ENCODE measurements at places on chromosomes 6 and 20.

DNA sequence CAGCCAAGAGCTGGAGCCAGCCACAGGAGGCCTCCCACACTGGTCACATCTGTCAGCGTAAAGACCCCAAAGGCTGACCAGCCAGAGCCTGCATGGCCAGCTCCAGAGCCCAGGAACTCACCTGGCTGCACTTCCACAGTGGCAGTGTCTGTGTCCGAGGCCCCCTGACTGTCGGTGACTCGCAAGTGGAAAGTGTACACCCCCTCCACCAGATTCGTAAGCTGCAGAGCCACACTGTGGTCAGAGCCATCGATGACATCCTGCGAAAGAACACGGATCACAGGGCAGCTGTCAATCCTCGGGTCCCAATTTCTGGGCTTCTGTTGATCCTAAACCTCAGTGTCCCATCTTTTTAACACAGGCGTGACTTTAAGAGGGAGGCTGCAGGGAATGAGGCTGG lies 69.3 kb downstream of the ALDH5A1 start:
- no peak for DNase-seq

- DNase-seq: peak; percentile 36
These were observed 133.9 kb upstream of the NEDD9 start for GRCh38 chr6:11366183-11366933.

DNA sequence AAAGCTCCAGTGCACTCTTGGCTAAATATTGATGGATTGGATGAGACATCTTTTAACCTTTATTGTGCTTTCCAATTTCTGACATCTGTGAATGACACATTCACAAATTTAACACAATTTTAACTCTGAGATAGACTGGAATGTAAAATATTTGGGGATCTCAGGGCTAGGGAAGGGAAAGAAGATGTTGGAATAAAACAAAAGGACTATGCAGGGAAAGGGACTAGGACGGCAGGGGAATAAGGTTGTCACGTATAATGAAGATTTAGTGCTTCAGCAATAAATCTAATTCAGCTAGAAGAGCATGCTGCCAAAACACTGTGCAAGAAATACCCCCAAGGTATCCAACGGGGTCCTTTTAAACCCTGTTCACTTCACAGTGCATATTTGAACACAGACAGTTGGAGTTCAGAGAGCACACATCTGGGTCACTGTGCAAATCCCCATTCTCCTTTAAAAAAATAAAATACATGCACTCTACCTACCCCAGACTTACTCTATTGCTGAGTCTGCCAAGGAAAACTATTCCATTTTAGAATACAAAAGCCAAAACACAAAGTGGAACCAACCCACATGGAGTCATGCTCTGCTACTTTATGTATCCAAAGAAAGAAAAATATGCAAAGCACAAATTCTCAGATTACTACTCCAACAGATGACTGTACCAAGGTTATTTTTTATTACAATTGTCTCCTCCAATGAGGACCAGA lies 151.0 kb upstream of the RSPO3 start:
- no peak for DNase-seq

DNA sequence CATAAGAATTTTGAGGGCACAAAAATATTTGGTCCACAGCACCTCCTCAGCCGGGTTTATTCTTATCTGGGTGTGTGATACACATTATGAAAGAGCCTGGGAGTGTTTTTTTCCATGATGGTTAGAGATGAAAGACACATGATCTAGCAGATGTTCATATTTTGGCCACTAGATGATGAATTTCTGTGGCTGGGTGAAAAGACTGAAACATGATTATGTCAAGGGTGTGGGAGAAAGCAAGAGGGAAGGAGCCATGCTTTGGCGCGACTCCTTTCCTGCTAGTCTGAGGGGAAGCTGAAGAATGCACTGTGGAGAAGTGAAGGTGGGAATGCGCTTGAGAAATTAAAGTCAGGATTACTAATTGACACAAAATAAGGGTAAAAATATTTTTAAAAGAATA lies 102.3 kb downstream of the SH3BGRL2 start:
- no peak for DNase-seq

- no peak for DNase-seq
These were observed 60.1 kb upstream of the PRSS16 start for GRCh38 chr6:27187231-27188060.

DNA sequence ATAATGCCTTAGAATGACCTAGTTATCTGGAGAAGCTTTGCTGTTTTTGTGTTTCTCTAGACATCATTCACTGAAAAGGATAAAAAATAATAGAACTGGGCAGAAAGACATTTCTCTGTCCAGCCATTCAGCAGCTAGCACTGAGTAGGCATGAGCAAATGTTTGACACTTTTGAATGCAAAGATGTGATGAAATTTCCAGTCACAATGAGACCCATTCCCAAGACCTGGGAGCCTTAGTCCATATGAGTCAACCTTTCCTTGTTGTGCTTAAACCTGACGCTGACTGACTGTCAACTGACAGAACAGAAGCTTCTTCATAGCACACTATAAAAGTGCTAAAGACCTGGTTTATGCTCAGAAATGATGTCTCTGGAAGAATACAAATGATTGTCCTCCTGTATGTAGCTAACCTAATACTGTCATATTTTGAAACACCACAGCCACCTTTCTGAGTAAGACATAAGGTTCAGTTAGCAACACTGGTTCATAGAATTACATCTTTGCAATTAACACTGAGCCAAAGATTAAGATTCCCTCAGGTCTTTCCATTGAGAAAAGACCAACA lies 17.1 kb downstream of the RALGAPA2 start:
- DNase-seq: no peak

DNA sequence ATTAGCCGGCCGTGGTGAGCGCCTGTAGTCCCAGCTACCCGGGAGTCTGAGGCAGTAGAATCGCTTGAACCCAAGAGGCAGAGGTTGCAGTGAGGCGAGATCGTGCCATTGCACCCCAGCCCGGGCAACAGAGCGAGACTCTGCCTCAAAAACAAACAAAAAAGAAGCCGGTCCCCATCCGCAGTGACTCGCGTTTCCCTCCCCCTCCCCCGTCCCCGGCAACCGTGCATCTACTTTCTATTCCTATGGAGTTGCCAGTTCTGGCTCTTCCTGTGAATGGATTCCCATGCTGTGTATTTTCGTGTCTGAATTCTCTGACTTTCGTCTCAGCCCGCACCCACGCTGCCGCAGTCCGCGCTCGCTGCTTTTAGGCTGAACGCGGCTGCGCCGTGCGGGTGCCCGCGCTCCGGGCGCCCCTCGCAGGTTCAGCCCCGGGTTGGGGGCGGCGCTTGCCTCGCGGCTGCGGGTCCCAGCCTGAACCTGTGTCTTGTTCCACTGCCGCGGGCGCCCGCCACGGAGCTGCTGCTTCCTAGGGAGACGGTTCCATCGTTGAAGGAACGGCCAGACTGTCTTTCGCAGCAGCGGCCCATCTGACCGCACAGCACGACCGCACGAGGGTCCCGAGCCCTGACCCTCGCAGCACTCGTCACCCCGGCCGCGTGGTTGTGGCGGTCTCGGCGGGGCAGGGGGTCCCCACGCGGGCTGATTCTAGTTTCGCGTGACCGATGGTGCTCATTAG lies 1.1 kb upstream of the MRGBP start:
- DNase-seq: no peak

- peak; percentile 54 for DNase-seq
These were observed at the start of gene ME1 for GRCh38 chr6:83430611-83431544. TSS of gene ME1 (minus strand) at chr6:83431051. CDS start at chr6:83430954, 97 bp downstream.

- no peak for DNase-seq
These were observed 139.2 kb upstream of the SASH1 start for GRCh38 chr6:148203281-148203925.

- DNase-seq: no peak
These were observed 114.5 kb upstream of the SOX4 start for GRCh38 chr6:21478883-21479539.

DNA sequence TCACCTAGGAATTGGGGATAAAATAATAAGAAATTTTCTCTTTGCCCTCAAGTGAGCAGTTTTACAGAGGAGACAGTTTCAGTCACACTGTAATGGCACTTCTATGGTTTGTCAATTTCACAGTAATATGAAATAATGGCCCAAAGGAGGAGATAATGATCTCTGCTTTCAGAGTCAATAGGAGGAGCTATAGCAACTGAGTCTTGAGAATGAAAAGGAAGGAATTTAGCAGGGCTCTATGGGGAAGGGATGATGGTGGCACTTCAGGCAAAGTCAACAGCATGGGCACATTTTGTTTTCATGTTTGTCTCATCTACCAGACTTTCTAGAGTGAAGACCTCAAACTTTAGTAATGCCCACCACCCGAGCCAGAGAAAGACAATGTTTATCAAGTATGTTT lies 138.3 kb upstream of the HMGN3 start:
- no peak for DNase-seq

DNA sequence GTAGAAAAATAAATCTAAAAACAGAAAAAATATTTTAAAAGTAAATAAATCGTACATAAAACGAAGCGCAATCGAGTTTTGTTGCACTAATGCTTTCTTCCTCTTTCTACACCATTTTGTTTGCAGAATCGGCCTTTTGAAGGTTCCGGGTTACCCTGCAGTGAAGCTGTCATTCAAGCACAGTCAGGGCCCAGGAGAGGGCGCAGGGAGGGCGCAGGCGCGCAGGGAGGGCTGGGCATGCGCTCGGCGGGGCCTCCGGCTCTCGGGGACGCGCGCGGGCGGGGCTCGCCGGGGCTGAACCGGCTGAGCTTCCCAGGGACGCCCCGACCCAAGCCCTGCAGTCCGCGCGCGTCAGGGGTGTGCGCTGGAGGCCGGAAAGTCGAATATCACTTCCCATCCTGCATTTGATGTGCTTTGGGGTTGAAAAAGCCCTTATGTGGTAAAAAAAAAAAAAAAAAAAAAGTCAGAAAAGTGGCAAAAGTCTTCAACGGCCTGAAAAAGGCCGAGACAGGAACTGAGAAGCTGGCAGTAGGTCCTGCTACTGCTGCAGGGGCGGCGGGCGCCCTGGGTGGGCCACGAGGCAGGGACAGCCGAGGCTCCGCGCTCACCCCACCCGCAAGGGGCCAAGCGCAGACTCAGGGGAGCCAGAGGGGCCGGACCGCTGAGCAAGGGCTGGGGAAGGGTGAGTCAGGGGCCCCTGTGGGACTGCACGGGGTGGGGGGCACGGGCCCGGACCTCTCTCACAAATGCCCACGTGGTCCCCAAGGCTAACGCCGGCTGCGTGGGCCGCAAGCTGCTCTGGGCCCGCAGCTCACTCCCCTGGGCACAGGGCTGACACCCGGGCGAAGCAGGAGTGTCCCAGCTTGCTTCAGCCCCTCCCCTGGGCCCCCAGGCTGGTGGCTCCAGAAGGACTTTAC lies 40.5 kb downstream of the THBS2 start:
- DNase-seq: peak; percentile 96

DNA sequence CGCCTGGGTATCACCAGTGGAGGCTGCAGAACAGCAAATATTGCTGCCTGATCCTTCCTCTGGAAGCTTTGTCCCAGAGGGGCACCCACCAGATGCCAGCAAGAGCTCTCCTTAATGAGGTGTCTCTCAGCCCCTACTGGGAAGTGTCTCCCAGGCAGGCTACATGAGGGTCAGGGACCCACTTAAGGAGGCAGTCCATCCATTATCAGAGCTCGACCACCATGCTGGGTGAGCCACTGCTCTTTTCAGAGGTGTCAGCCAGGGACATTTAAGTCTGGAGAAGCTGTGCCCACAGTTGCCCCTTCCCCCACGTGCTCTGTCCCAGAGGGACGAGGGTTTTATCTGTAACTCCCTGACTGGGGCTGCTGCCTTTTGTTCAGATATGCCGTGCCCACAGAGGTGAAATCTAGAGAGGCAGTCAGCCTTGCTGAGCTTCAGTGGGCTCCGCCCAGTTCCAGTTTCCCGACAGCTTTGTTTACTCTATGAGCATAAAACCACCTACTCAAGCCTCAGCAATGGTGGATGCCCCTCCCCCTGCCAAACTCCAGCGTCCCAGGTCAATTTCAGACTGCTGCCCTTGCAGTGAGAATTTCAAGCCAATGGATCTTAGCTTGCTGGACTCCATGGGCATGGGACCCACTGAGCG lies 25.9 kb upstream of the AIG1 start:
- DNase-seq: no peak

- DNase-seq: no peak
These were observed 11.0 kb downstream of the MMP24 start for GRCh38 chr20:35237486-35237885.

DNA sequence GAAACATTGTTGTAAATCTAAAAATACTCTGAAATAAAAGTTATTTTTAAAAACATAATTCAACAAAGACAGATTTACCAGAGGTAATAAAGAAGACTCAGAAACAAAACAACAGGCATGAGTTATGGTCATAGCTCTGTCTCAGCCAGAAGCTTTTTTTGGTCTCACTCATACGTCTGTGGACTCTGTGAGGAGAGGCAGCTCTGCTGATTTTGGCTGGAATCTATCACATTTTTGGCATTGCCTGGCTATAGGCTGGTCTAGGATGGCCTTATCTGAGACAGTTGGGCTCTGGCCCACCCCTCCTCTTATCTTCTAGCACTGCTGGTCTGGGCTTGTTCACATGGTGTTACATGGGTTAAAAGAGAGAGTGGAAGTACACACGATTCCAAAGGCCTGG lies 514.0 kb upstream of the BTBD3 start:
- DNase-seq: no peak

DNA sequence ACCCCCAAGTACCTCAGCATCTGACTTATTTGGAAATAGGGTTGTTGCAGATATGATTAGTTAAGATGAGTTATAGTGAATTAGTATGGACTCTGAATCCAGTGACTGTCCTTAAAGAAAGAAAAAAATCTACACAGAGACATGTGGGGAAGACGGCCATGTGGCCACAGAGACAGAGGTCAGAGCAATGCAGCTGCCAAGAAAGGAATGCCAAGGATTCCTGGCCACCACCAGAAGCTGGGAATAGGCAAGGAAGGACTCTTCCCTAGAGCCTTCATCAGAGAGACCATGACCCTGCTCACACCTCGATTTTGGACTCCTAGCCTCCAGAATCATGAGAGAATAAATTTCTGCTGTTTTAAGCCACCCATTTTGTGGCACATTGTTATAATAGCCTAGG lies 81.8 kb downstream of the FYN start:
- DNase-seq: no peak

DNA sequence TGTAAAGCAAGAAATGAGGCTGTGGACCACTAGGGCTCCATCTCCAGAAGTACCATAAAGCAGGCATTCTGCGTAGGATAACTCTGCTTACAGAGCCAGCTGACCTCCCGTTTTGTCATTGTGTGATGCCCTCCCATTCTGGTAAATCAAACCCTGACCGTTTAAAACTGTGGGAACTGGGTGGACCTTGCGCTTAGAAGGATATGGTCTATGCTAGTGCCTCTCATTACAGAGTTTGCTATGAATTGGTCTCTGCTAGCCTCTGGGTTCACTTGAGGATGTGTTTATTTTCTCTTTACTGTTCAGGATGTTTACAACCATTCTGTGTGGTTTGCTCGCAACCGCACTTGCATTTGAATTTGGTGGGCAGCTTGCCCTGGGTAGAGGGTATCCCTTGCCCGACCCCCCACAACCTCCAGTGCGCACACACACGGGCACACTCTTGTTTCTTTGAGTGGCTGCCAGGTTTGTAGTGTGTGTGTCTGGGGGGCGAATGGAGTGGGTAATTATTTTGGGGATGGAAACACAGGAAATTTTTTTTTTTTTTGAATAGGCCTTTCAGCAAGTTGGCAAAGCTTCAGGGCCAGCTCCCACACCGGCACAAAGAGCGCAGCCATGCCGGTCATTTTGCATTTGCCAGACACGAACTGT lies 198.3 kb downstream of the JARID2 start:
- DNase-seq: no peak

GRCh38 chr20:48999890-49000870 lies 45.9 kb upstream of the CSE1L start:
- DNase-seq: no peak

GRCh38 chr6:22411376-22412105 lies 114.7 kb upstream of the PRL start:
- DNase-seq: no peak
